ENCODE measurements at places on chromosomes 7 and 10.

- DNase-seq, result no peak
Measured at GRCh38 chr10:112559349-112559748, 112.3 kb downstream of the VTI1A start.

GRCh38 chr7:32447218-32447617 is 43.0 kb downstream of the LSM5 start:
- DNase-seq, result no peak

- no peak for DNase-seq
Measured at GRCh38 chr7:34463830-34464229, 194.2 kb upstream of the NPSR1 start.

DNA sequence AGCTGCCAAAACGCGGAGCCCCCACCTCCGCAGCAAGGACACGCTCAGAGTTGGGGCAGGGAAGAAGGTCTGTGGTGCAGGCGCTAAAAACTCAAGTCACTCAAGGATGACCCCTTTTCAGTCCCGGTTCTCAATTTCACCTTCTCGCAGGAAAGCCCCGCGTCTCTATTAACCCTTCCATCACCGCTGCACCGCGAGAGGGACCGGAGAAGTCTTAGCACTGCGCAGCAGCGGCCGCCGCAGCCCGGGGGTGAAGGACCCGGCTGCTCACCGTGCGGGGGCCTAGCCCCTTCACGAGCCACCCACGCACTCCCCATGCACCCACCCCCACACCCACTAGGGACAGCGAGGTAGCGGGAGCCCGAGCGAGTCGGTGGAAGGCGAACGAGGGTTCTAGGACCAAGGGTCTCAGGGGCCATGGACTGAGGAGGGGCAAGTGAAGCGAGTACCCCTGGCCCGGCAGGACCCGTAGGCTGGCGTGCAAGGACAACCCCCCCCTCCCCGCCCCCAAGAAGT is 162.9 kb downstream of the SH3PXD2A start:
- DNase-seq, result no peak

DNA sequence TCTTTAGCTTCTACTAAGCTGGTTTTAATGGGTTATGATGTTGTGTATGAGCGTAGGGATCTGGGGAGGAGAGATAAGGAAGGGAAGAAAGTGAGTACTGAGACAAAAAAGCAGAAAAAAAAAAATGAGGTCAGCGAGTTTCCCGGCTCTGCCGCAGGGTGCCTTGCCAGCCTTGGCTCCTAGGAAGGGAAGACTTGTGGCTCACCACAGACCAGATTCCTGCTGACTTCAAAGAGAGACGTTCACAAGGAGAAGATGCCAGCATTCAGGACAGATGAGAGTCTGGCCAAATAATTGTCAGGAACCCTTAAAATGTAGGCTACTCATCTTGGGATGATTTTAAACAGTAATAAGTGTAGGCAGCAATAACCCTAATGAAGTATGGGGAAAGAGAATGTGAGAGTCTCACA is 11.4 kb upstream of the FAS start:
- no peak for DNase-seq

DNA sequence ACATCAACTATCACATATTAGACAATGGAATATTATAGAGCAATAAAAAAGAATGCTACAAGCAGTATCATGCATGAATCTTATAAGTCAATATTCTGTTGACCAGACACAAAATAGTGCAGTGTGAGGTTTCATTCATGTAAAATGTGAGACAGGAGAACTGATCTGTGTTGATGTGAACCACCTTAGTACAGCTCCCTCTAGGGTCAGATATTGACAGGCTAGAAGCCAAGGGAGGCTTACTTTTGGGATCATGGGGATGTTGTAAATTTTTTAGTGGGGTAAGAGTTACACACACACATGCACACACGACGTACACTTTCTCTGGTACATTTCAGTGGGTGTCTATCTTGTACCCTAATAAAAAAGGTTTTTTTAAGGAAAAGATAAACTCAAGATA is 231.6 kb upstream of the FOXK1 start:
- DNase-seq, result no peak

DNA sequence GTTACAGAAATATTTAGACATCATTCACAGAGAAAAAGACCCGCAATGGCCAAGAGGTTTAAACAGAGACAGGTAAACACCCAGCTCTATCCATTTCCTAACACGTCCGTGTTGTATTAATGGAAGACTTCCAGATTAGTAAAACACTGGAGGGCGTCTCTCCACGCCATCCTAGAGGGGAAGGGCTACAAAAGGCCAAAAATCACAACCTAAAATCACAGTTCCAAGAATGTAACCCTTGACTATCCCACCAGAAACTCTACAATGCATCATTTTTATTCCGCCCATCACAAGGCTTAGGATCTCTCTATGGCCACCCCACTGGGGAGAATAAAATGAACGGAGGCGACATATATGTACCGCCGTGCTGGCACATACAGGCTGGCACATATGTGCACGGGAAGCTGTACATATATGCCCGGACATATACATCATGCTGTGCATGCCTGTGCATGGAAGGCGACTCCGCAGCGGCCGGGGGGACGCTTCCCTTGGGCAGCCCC is 734 bp downstream of the PCLO start:
- no peak for DNase-seq

GRCh38 chr10:124417895-124418725 is 613 bp downstream of the OAT start:
- peak; percentile 37 for DNase-seq

DNA sequence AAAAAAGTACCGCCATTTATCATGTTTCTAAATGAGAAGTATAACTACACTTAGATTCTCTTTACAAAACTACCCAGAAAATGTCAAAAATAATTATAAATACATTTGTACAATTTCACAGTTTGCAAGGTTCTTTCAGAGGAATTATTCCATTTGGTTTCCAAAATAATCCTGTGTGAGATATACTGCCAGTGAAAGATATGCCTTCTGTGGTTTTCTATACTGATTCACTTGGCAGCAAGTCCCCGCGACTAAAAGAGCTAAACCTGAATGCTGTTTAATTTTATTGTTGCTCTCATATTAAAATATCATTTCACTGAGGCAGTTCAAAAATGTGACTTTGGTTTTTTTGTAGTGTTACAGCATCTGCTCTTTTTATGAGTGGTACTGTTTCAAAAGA is 364.9 kb upstream of the PLXDC2 start:
- DNase-seq, result no peak

DNA sequence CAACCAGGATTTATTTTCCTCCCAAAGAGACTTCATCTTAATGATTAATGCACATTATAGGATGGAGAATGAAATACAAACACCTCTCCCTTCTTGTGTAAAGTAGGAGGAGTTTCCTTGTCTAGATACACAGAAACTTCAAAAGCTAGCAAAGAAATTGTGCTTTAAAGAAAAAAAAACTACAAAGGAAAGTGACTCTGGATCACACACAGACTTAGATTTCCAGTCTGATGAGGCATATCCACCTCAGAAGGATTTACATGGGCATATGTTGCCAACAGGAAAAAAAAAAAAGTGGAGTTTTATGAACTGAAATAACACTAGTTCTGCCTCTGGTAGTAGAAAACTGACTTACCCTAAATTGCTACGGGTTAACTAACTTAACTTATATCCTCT is 449.6 kb downstream of the KCNMA1 start:
- no peak for DNase-seq

DNA sequence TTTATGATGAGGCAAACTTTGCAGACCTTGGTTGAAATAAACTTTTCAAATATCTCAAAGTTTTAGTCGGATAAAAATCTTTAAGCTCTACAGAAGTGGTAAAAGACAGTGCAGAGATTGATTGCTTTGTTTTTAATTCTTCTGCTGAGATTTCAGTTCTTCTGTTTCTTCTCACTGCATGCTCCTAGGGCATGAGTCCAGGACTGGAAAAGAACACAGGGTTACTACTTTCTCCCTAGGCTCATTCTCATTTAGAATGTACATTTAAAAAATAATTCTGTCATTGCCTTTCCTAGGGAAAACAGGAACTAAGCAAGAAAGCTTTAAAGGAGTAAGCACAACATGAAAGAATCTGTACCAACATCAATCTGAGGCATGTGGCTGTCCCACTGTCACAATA is 256.7 kb upstream of the DGKB start:
- no peak for DNase-seq

DNA sequence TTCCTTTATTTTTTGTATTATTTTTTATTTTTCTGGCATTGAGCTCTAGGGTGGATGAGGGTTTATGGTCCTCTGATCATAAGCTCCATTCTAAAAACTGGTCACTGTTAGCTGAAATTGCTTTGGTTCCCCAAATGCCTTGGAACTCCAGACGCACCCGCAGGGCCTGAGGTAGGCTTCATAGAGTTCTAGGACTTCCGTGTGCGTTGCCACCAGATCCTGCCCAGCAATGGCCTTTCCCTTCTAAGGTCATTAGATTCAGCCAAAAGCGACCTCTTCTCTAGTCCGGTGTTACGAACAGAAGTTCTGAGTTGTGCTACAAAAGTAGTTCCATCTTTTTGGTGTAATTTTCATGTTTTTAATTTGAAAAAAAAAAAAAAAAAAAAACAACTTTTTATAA is 64.4 kb downstream of the KLHDC10 start:
- no peak for DNase-seq

DNA sequence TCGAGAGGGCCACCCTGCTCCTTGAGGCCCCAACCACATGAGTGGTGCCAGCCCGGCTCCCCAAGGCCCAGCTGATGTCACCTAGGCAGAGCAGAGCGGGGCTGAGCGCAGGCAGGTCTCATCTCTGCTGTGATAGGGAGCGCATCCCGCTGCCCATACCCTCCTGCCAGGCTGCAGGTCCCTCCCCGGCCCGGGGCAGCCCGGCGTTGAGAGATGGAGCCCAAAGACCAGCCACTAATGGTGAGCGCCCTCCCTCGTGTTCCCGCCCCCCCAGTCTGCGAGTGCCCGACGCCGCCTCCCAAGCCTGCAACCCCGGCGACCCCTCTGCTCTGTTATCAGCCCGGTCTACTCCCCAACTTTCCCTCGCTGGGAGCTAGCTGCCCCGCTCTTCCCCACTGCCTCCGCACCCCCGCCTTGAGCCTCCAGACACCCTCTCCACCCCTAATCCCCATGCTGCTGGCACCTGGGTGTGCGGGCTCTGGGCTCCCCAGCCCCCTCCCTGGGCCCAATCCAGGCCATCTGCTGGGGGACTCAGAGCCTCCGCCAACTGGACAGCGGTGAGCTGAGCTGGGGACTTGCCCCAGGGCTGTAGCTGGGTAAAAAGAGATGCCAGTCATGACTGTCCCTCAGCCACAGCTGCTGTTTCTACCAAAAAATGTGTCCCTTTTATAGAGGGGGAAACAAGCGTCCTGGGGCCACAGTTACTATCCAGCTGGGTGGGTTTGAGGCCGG is 19.7 kb upstream of the CHST12 start:
- DNase-seq, result no peak

GRCh38 chr10:1251769-1252168 is 195.6 kb downstream of the WDR37 start:
- no peak for DNase-seq

DNA sequence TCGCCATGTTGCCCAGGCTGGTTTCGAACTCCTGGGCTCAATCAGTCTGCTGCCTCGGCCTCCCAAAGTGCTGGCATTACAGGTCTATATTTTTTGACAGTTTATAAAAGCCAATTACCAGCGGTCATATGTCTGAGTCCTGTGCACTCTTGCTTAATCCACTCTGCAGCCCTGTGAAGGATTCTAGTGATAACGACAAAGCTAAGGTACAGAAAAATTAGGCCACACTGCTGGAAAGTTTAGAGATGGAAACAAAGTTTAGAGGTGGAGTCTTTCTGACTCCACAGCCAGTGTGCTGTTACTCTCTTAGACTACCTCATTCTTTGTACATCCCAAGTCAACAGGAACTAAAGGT is 707 bp downstream of the PTER start:
- no peak for DNase-seq

DNA sequence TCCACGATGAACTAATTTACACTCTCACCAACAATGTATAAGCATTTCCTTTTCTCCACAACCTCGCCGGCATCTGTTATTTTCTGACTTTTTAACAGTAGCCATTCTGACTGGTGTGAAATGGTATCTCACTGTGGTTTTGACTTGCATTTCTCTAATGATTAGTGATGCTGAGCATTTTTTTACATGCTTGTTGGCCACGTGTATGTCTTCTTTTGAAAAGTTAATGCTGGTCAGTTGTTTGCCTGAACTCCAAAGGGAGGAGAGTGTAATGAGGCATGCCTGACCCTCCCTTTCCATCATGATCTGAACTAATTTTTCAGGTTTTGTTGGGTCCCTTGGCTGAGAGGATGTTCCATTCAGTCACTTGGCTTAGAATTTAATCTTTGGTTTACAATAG is 50.7 kb upstream of the SVIL start:
- DNase-seq, result no peak

DNA sequence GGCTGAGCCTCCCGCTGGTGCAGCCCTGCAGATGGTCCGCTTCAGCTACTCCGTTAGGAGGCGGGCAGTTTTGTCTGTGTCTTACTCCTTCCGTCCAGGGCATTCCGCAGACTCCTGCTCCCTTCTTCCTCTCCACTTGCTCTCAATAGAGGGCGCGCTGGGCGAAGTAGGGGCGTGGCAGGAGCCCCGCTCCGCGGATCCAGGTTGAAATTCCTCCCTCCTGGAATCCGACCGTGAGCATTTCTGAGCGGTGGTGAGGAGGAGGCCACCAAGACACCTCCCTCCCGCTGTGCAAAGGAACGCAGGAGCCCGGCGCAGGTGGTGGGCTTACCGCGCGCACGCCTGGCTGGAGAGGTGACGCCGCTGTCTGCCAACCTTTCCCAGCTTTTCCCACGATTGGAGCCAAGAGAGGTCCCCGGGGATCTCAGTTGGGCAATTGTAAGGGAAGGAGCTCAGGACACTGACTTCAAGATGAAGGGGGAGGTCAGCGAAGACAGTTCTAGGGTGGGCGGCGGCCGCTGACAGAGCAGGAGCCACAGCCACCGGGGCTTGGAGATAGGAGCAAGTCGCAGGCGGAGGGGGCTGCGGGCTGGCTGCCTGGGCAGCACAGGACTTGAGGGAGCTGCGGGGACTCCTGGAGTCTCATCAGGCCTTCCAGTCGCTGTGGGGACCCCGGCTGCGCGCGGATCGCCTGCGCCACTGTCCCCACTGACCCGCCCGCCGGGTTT is 1011.3 kb downstream of the XPNPEP1 start:
- DNase-seq, result peak; percentile 11

DNA sequence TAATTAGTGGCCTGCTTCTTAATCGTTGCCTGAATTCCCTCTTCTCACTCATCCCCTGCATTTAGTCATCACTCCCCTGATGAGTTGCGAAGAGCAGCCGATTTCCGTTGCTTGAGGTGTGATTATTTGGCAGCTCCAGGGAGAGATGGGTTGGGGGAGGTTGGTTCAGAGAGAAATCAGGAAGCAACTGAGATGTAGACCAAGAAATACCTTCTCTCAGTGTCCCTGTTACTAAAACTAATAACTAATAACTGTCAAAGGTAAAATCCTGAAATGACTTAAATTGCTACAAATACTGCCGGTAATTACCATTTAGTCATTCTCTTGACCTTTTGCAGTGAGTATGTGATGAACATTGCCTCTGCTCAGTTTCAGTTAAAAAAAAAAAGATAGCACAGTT is 76.9 kb downstream of the ELMO1 start:
- DNase-seq, result no peak

DNA sequence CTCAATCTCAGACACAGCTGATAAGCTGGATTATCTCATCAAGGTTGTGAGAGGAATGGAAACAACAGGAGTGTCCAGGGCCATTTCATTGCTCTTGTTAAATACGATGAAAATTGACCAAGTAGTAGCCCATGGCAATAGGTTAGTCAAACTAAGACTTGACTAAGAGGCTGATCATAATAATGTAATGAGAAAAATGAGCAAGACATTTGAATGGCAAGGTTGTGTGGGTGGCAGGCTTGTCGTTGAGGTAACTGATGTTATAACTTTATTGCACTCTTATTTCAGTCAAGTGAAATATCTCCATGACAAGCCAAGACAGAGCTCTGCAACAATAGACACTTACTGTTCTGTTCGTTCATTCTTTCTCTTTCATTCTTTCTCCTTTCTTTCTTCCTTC is 532.0 kb downstream of the GATA3 start:
- DNase-seq, result no peak

All from NCI-H446 (cell line).